ENCODE measurements at places on chromosomes 3 and 15. TPM values are rescaled to one million over a fixed set of nuclear protein-coding genes. Genes with fewer than 3 reads are reported as not detected.
A peak's percentile ranks its signal among the peaks of the same experiment; 100 is the strongest.

The DUSP7 gene
- 25.9 TPM for total RNA-seq

- DNase-seq, result no peak
These were observed 675 bp downstream of the PSMD6 start for GRCh38 chr3:64022451-64023186.

- DNase-seq, result peak; percentile 62
These were observed 6.1 kb upstream of the DUSP7 start for GRCh38 chr3:52062505-52062904.

The PARP15 gene
- not detected for total RNA-seq

The SENP5 gene
- 20.0 TPM for total RNA-seq

- peak; percentile 10 for DNase-seq
These were observed 127.6 kb upstream of the AZI2 start for GRCh38 chr3:28476194-28476593.

GRCh38 chr15:99732751-99733267, 428 bp downstream of the LYSMD4 start:
- no peak for DNase-seq

DNA sequence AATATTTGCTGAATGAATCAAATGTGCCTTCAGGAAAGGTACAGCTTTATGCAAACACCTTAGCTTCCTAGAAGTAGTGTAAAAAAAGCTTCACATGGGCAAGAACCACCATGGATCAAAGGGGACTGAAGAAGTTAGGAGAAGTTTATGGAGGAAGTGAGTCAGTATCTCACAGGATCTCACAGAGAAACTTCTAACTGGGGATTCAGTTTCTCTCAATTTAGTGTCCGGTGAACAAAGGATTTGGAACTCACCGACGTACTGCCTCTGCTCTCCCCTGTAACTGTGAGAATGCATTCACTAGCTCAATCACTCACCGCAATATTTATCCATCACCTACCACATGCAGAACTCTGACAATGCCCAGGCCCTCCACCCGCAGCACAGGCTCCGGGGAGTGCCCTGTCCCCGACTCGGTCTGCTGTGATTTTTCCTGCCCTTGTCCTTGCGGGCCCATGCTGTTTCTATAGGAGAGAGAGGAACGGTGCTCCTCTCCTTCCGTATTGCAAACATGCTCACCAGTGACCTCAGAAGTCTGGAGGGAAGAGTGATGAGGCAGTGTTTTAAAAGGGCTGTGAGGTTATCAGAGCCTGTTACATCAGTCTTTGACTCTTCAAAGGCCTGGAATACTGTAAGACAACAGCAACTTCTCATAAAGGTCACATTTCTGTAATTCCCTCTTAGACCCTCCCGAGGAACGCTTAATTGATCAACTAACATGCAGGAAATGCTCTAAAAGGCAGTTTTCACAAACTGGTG, 222.5 kb upstream of the ICE2 start:
- DNase-seq, result no peak

The DUOX1 gene
- total RNA-seq, result 0.22 TPM

The EFHB gene
- 3.3 TPM for total RNA-seq

DNA sequence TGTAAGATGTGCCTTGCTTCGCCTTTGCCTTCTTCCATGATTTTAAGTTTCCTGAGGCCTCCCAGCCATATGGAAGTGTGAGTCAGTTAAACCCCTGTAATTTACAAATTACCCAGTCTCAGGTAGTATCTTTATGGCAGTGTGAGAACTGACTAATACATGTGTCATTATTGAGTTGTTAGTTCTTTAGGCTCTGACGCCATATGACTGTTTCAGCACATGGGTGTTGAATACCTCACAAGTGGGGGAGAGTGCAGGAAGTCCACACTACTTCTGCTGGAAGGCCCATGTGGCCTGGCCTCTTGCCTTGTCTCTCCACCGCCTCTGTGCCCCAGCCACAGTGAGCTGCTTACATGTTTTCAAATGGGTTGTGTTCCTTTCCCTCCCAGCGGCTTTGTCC, 28.5 kb downstream of the MFSD1 start:
- no peak for DNase-seq

The GRIP2 gene
- total RNA-seq, result not detected

DNA sequence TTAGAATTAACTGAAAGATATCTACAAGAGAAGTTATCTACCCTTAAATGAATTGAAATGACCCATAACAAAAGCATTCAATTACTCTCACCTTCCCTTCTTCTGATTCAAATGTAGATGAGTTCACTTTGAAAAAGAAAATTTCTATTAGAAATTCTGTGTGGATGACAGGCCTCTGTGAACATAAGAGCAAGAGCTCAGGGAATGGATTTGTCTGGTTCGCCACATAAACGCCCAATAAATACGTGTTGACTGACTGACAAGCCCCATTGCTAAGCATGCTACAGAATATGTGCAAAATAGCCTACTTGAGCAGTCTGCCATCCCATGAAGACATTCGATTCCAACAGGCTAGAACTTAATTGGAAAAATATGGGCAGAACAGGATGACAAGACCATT, 315.9 kb downstream of the MECOM start:
- no peak for DNase-seq

GRCh38 chr3:191695815-191696153, 234.8 kb downstream of the PYDC2 start:
- DNase-seq, result no peak

The ARGFX gene
- total RNA-seq, result not detected

DNA sequence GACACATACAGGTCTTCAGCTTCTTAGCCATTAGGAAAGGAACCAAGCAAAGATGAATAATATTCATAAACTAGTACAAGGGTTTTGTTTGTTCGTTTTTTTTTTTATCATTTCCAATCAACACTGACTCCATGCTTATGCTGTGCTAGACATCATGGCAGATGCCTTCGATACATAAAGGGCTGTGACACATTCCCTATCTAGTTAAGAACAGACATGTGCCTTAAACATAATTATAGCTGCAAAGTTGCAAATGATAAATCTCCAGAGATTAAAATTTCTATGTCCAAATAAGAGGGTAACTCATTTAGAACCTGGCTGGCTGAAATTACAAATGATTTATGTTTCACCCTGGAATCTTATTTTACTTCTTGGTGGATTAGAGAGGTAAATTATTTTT, 386.4 kb downstream of the LSAMP start:
- DNase-seq, result no peak

DNA sequence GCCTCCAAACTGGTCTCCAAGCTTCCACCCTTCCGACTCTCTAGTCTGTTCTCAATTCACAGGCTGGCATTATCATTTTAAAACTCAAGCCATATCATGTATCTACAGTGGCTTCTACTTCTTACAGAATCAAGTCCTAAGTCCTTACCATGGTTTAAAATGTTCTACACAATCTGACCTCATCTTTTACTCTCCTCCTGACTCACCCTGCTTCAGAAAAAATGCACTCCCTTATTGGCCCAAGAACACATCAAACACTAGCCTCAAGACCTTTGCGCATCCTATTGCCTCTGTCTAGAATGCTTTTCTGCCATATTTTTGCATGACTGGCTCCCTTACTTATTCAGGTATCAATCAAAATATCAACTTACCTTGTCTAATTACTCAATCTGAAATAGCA, 11.0 kb downstream of the MRPL3 start:
- no peak for DNase-seq

DNA sequence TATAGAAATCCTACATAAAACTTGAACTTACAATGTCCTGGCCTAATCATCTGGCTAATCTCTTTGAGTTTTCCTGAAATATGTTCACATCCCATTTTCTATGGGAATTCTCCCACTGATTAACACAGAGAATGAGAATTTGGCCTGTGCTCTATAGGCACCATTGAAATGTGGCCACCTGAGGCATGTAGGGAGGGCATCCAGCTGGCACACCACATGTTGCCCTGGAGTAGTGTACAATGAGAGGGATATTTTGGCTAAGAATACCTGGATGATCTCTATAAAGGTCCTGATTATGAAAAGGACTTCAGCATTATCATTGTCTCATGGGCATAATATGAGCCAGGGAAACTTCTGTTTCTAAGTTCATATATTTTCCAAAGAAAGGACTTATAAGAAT, 324.0 kb downstream of the ZBTB20 start:
- DNase-seq, result no peak

GRCh38 chr15:23472678-23473077, 25.6 kb upstream of the GOLGA6L2 start:
- DNase-seq, result no peak

The RPP14 gene
- 14.8 TPM for total RNA-seq

The NOX5 gene
- 0.06 TPM for total RNA-seq

The PLSCR1 gene
- total RNA-seq, result 47.8 TPM

DNA sequence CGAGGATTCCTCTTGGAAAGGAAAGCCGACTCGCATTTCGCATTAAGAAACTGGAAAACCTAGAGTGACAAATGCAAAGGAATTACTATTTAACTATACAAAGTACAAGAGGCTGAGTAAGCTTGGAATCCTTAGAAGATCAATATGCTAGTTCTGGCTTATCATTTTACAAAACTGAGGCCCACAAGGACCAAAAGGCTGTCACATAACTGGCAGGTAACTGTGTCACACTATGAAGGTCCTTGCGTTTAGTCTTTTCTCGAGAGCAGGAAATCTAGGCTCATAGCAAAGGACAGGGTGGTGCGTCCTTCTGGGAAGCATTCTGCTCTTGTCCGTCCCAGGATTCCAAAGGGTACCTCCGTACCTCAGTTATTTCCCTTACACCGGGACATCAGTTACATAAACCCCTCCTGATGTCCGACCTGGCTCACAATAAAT, 629 bp downstream of the RPL24 start:
- no peak for DNase-seq

DNA sequence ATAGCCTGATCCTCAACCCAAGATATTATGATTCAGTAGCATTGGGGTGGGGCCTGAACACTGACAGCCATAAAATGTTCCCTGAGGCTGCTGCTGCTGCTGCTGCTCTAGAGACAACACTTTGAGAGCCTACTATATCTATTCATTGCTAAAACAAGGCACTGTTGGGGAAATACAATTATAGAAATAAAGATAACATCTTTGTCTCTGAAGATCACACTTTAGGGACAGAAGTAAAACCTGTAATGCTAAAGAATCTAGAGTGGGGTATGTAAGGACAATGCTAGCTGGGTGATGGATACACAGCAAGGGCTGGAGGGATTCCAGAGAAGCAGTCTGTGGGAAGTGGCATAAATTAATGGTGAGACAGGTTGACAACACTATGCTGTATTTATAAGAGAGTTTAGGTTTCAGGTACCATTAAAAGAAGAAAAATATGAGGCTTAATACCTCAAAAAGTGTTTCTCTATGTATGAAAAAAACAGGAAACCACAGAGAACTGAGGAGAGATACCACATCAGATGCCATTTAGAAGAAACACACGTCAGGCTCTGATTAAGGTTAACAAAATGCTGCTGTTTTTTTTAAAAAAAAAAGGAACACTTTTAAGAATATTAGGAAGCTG, 115.9 kb downstream of the CBLB start:
- no peak for DNase-seq

DNA sequence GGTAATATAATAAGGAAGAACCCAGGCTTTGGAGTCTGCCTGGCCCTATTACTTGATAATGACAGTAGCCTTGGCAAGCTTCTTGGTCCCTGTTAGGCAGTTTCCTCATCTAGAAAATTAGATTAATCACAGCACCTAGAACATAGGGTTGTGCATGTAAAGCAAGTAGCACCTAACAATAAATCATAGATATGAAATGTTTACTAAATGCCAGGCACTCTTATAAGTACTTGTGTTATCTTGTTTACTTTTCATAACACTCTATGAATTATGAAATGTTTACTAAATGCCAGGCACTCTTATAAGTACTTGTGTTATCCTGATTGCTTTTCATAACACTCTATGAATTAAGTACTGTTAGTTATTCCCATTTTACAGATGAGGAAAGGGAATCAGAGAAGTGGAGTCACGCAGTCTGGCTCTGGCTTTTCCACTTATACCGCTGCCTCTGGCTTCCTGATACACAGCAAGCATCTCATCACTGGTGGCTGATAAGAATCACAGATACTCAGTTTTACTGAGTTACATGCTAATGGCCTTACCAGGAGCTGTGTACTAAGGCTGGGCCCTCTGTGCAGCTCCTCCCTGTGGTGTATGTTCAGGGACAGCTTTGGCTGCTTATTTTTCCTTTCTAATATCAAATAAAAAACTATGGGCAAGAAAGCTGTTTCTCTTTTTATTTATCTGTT, 123.4 kb downstream of the FEZF2 start:
- DNase-seq, result no peak

DNA sequence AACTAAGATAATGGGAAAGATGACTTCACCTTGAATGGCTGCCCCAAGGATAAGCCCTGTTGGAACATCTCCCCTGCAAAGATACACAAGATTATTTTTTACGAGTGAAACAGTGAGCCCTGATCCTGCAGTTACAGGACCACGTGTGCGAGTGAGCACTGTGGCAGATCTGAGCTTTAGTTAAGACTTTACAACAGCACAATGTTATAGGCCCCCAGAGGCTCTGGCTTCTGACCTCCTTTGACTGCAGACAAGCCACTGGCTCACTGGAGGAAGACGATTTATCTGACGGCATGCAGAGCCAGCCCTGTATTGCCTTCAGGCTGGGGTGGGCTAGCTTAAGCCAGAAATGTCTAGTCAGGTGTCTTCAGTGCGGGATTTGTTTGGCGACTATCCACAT, 174.4 kb downstream of the ARRDC4 start:
- DNase-seq, result no peak

DNA sequence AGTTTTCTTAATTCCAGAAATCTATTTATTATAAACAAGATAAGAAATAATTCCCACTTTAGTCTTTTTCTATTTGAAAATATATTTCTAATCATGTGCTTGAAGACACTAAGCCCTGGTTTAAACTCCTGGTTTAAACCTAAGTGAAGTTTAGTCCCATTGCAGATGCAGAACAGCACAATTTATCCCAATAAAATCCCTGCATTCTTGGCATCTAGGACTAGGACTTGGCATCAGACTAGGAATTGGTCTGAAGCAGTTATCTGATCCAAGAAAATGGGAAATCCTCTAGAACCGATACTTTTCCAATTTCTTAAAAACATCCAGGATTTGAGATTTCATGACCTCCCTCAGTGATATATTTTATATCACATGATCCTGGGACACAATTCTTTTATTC, 168.8 kb upstream of the VEPH1 start:
- no peak for DNase-seq

DNA sequence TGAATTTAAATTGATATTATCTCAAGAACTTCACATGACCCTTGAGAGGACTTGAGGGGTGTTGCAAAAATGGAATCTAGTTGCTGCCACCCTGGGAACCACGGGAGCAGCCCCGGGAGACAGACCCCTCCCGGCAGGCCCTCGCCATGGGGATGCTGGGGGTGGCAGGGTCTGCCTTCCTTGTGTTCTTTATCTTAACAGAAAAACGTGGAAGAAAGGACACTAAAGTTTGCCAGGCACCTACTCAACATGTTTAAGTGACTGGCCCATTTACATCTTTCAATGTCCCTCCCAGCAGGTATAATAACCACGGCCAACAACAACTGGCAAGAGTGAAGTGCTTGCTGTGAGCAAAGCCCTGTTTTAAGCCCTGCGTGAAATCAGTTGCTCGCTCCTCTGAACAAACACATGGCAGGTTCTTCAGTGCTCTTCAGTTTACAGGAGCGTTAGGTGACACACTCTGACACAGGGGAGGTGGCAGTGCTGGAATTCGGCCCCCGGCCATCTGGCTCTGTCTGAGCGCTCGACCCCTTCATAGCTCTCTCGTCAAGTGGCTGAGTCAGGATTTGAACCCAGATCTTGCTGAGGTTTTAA, 112.5 kb downstream of the ASB7 start:
- DNase-seq, result no peak

The RLBP1 gene
- total RNA-seq, result not detected

GRCh38 chr3:192933779-192934460, 16.3 kb upstream of the MB21D2 start:
- DNase-seq, result no peak

Data from epithelial cell of proximal tubule (primary cell).